Esophagus mucosa (tissue), 1 donor: ENCODE measurements at places on chromosomes 13 and 19.
A peak's percentile ranks its signal among the peaks of the same experiment; 100 is the strongest.

DNA sequence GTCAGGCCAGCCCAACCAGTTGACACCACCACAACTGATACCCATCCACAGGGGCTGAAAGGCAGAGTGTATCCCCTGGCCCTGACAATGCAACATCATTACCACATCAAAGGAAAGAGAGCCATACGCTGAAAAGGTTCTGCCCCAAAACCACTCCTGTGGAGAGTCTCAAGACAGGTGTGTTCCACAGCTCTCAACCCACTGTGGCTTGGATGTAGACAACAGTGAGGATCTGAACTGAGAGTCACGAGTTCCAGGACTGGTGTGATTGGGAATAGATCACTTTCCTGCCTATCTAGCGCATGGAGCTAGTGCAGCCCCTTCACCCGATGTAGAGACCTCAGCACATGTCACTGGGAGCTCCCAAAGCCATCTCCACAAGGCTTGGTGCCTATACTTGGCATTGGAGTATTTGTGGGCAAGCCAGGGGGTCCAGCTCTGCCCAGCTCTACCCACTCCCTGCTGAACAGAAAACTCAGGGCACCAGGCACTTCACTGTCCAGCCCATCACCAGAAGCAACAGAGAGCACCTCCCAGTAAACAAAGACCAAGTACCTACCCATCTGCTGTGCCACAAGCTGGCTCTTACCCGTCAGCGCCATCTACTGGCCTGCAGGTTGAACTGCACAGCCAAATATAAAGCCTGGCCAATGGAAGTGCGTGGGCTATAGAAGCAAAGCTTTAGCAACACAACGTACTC, 579.5 kb downstream of the UQCRFS1 start:
- ATAC-seq, result no peak

- ATAC-seq, result no peak
These were observed 79.5 kb upstream of the ZNF835 start for GRCh38 chr19:56751078-56751489.

DNA sequence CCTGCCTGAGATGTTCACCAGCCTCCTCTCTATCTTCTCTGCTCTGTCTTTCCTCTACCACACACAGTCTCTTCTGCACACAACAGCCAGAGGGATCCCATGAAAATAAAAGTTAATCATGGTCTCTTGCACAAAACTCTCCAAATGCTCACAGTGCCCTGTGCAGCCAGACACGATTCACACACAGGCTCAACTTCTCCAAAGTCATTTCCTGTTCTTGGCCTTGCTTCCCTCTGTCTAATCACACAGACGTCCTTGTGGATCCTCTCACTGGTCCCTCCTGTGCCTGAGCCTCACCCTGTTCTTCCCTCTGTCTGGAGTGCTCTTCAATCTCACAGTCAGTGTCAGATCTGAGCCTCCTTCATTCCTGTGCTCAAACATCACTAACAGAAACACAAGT, 7.8 kb downstream of the SIGLEC12 start:
- ATAC-seq, result no peak

GRCh38 chr13:110305544-110305943, 1.4 kb downstream of the COL4A1 start:
- ATAC-seq, result no peak

DNA sequence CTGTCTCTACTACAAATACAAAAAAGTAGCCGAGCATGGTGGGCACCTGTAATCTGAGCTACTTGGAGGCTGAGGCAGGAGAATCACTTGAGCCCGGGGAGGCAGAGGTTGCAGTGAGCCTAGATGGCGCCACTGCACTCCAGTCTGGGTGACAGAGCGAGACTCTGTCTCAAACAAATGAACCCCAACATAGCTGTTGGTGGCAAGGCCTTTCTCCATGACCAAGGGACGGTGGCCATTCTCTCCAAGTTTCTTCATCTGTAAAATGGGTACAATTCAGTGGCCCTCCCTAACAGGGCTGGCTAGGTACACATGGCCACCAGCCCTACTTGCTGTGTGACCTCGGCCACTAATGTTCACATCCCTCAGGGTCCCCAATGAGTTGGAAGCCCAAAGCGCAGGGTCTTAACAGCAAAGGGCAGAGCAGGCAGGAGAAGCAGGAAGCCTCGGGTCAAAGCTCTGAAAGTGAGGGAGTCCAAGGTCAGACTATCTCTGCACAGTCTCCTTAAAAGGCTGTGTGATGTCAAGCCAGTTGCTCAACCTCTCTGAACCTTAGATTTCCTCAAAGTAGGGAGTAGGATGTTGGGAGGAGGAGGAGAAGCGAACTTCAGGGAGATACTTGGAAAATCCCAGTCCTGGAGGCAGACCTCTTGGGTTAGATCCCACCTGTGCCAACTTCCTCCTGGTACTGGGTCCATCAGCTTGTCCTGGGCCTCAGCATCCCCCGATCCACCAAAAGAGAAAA, 2.7 kb downstream of the JUND start:
- no peak for ATAC-seq

DNA sequence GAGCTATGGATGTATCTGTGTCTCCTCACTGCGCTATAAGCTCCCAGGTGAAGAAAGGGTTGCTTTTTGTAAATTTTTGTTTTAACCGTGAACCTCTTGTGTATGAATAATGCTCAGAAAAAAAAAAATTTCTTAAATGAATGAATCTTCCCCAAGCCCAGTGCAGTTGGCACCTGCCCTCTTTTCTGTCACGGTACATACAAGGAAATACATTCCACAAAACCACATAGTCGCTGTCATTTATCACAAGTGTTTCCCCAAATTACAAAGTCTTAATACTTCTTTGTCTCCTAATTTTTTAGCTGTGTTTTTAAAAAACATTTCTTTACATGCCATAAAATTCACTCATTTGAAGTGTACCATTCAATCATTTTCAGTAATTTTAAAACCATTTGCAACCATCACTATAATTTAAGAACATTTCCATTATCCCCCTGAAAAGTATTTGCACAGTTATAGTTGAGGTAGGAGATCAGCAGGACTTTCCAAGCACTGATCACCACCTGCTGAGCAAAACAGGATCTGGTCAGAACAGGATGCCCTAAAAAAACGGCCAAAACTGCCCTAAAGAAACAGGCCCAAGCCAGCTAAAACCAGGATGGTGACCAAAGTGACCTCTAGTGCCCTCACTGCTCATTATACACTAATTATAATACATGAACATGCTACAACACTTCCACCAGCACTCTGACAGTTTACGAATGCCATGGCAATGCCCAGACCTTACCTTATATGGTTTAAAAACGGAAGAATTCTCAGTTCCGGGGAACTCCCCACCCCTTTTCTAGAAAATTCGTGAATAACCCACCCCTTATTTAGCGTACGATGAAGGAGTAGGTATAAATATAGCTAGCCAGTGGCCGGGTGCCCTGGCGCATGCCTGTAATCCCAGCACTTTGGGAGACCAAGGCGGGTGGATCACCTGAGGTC, 1.3 kb upstream of the TEX30 start:
- no peak for ATAC-seq

DNA sequence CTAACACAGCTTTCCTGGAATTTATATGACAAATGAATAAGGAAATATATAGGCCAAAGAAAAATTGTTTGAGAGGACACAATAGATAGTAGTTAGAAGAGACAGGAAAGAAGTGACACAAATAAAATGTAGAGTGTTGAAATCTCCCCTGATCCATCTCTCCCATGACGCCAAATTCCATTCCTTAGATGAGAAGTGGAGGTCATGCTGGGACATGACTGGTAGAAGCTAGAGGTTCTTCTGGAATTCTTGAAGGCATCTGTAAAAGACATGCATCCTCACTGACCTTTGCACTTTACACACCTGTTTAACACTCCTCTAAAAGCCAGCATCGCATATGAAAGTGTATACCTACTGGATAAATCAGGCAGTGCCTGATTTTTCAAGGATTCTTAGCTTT, 67.8 kb downstream of the DGKH start:
- ATAC-seq, result peak; percentile 36

DNA sequence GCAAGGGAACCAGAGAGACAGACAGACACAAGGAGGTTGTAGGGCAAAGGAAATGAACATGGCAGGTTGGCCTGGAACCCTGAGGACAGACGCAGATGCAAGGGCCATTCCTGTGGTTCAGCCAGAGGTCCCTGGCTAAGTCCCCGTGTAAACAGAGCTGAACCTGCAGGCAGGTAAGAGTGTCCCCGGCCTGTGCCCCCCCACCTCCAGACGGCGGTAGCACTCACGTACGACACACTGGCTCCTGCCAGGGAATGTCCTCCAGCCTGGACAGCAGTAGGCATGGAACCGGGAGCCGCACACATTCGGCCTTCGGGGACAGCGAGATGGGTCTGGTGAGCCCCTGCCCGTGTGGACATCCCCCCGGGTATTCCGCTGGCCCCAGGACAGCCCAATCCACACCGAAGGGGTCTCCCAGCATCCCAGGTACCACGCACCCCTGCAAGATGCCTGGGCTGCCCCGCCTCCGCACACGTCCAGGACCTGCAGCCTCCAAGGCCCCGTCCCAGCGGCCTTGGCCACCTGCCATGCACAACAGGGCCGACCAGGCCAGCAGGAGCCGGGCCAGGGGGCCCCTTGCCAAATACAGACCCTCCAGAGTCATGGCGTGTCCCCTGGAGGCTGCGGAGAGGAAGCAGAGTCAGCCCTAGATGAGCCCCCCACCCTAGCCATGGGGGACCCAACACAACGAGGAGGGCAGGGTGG, 2.4 kb downstream of the FBN3 start:
- ATAC-seq, result no peak

- ATAC-seq, result peak; percentile 6
These were observed 579 bp downstream of the CPT1C start for GRCh38 chr19:49691243-49692146.

GRCh38 chr19:5642204-5642603, 19.3 kb downstream of the SAFB start:
- peak; percentile 43 for ATAC-seq

DNA sequence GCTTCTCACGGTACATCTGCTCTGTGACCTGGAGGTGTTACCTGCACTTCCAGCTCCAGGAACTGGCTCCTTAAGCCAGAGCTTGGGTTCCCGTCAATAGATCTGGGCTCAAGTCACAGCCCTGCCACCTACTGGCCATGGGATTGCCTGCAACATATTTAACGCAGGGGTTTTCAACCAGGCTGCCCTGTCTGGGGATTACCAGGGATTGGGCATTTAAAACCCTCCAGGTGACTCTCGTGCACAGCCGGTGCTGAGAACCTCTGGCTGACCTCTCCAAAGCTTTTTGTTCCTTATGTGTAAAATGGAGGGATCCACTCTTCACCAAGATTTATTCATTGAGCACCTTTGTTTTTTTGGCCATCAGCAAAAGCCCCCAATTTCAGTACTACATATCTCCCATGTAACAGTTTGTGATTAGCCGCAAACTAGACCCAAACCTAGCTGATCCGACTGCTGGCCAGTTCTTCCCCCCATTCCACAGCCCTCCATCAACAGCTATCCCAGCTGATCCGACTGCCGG, 76.6 kb upstream of the STK24 start:
- ATAC-seq, result peak; percentile 82

DNA sequence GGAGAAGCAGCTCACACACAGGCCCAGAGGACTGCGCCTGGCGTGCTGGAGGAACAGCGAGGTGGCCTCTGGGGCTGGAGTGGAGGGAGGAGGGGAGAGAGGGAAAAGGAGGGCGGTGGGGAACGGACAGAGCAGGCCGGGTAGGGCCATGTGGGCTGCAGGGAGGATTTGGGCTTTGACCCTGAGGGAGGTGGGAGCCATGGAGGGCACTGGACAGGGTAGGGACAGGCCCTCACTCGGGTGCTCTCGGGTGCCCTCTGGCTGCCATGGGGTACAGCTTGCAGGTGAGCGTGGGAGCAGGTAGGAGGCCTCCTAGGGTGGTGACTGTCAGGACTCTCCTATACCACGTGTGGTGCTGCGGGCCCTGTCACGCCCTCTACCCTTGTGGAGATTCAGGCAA, 22.8 kb downstream of the PLIN4 start:
- peak; percentile 88 for ATAC-seq

GRCh38 chr13:86906127-86906874, 764.9 kb upstream of the SLITRK5 start:
- no peak for ATAC-seq

DNA sequence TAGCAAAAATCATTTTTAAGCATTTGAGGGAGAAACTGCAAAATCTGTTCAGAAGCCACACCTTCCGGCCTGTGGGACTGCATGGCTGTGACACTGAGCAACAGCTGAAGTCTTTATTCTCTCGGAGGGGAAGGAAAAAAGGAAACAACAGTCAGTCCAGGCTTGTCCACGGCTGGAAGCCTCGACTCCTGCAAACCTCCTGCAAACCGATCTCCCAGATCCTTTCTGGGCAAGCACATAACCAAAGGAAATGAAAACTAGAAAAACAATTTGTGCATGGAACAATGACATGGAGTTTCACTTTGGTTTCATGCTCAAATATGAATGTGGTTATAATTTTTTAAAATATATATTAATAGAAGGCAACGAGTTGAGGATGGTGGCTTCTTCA, 1.0 kb downstream of the COL4A1 start:
- ATAC-seq, result no peak

GRCh38 chr19:15249972-15250639, 17.9 kb upstream of the EPHX3 start:
- peak; percentile 25 for ATAC-seq

- no peak for ATAC-seq
These were observed 8.3 kb downstream of the STXBP2 start for GRCh38 chr19:7645163-7645562.

- ATAC-seq, result no peak
These were observed 136.0 kb downstream of the OXGR1 start for GRCh38 chr13:96858133-96858826.

- peak; percentile 35 for ATAC-seq
These were observed 5.5 kb upstream of the ADAMTS10 start for GRCh38 chr19:8615813-8616596.

- no peak for ATAC-seq
These were observed 30.9 kb downstream of the NUMBL start for GRCh38 chr19:40659566-40659965.

DNA sequence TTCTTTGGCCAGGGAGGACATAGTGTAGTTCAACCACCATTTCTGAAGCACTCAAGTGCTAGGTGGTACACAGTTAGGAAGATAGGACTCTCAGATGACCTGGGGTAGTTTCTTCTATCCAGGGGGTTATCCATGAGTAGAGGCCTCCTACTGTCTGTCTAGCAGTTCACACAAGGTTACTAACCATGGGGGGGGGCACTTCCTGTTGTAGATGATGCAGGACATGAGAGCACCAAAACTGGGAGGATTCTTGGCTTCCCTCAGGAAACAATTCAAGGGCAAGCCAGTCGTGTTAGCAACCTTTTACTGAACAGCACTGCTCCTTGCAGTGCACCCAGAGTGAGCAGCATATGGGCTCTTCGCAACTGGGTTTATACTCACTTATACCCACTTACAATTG, 8.9 kb upstream of the TPP2 start:
- no peak for ATAC-seq

DNA sequence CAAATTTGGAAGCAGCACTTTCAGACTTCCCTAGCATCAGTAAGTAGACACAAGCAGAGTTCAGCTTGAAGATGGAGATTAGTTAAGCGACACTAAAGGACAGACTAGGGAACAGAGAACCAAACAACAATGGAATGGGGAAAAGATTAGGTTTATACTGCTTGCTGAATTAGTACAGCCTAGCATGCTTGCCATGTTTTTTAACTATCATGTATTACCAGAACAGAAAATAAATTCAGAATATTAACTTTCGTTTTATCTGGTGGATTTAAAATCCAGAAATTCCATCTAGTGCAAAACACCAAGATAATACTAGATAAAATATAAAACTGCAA, 451.5 kb upstream of the SLC10A2 start:
- no peak for ATAC-seq
